ENCODE measurements at places on chromosomes 5 and 9.

- DNase-seq, result peak; percentile 59
These were observed 28.5 kb upstream of the PHF24 start for GRCh38 chr9:34929506-34930102.

DNA sequence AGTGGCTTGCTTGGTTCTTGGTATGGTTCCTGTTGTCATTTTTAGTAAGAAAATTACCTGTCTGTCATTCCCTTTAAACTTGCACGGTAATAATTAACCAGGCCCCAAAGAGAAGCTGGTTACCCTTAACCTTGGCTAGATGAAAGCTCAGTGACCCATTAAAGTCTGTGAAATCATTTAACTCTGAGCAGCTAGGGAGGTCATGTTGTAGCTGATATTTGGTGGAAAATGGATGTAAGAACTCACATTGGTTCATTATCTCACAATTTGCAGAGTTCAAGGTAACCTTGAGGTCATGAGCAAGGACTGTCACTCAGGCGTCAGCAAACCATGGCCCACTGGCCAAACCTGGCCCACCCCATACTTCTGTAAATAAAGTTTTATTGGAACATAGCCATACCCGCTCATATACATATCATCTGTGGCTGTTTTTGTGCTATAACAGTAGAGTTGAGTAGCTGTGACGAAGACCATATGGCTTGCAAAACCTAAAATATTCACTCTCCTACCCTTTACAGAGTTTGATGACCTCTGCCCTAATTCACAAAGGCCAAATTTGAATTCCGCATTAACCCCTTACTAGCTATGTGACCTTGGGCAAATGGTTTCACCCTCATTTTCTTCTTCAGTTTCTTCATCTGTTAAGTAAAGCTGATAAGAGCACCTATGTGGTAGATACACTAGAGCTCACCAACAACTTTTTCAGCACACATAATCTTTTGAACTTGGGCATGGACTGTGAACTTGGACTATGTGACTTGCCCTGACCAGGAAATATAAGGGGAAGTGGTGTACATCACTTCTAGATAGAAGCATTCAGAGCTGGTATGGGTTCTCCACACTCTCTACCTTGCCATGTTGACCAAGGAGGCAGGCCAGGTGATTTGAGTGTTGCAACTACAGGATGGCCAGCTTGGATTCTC, 61.5 kb upstream of the CPEB4 start:
- no peak for DNase-seq

DNA sequence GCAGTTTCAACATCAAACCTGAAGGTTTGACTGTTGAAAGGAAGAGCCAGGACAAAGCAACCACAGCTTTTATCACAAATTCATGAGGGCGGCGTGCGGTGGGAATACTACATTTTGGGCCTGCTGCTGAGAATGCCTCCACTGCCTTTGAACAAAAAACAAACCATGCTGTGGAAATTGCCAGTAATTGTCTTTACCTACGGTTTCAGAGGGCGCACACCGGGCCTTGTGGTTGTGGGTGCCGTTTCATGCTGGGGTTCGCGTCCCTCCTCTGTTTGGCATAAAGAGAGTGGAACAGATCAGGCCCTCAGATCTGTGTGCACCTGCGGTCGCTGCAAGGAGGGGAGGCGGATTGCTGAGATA, 27.6 kb upstream of the TCF7 start:
- DNase-seq, result no peak

GRCh38 chr5:82820961-82821845, 256.0 kb downstream of the TMEM167A start:
- DNase-seq, result no peak

- DNase-seq, result no peak
These were observed 127.7 kb upstream of the BASP1 start for GRCh38 chr5:17089690-17090089.

DNA sequence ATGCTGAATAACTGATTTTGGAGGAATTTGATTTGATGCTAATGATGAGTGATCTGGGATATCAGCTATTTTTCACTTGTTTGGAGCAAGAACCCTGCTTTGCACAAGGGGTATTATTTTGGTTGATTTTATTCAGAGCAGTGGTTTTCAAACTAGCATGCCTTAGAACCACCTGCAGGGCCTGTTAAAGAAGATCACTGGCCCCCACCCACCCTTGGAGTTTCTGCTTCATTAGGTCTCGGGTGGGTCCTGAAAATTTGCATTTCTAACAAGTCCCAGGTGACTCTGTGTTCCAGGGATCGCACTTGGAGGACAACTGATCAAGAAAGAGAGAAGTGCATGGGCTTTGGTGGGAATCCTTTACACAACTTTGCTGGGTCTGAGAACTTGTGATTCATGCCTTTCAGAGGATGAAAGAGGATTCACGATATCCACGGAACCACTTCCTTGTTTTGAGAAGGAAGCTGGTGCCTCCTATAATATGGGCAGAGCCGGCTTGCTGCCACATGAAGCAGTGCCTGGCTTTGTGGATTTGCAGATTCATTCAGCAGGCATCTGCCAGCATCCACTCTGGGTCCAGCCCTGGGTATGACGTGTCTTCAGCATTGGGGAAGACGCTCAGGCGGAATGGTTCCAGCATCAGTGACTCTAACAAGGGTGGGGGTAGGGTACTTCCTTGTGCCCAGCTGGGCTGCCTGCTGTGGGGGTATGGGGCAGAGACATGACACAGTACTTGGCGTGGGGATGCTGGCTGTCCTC, 106.6 kb upstream of the PITX1 start:
- no peak for DNase-seq

DNA sequence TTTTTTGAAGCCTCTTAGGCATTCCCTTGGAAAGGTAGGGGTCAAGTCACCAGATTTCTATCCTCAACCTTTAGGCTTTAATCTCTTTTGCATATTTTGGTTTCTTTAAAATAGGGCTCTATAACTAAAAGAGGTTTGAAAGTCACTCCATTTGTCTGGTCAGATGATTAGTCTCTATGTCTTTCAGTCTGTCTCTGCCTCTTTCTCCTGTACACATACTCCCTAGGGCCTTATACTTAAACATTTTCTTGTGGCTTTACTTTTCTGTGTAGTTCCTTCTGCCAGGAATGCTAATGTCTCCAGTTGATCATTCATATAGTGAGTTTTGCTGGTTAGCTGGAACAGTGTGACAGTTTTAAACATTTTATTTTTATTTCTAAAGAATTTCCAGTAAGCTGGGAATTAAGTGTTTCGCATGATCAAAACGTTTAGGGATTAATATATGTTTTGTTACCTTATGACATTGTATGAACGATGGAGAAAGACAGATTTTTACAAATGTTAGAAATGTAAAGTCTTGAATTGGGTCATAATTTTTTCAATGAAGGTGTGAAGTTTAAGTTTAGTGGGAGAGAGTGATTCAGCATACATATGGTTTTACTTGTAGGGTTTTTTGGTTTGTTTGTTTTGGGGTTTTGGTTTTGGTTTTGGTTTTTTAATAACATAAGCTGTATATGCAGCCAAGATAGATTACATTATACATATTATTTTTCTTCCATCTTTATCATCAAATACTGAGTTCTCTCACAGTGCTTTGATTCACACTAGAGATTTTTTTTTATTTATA, 90.6 kb downstream of the ZCCHC7 start:
- DNase-seq, result no peak

- no peak for DNase-seq
These were observed 205.7 kb upstream of the RIOK2 start for GRCh38 chr5:97388794-97389193.

DNA sequence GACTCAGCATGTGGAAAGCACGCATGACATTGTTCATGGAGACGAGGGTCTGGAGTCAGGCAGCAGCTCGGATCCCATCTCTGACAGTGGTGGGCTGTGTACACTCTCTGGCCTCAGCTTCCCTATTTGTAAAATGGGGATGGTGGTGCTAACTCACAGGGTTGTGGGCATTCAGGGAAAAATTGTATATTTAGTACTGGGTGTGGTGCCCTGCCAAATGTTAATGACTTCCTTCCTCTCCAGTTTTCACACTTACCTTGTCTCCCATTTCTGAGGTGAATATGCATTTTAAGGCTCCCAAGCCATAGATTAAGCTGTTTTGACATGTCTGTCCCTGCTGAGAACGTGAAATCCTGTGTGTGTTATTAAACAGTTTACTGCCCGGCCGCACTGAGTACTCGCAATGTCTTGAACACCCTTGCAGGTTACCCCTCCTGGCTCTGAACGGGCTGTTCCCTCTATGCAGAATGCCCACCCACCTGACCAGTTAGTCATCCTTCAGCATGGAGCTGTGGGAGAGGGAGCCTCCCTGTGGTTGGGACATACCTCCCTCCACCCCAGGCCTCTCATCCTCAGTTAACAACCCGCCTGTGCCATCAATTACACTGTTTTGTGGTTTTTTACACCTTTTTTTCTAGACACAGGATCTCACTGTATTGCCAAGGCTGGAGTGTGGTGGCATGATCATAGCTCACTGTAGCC, 25.8 kb downstream of the TJP2 start:
- DNase-seq, result no peak

GRCh38 chr5:87243161-87243844, 24.4 kb upstream of the RASA1 start:
- no peak for DNase-seq

DNA sequence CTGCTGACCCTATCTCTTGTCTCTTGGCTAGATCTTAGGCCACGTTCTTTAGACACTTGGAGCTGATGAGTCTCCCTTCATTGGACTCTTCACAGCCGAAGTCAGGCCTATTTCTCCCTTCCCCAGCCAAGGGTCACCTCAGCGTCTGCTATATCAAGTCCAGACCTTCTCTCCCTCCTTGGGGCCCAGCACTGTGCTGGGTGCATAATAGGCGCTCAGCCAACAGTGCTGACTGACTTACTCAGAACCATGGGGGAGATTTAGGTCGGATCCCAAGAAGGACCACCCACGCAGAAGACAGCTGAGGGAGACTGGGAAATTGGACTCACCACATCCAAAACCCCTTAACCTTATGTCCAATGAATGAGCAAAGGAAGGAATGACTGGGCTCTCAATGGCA, 5.6 kb upstream of the AMBP start:
- no peak for DNase-seq

DNA sequence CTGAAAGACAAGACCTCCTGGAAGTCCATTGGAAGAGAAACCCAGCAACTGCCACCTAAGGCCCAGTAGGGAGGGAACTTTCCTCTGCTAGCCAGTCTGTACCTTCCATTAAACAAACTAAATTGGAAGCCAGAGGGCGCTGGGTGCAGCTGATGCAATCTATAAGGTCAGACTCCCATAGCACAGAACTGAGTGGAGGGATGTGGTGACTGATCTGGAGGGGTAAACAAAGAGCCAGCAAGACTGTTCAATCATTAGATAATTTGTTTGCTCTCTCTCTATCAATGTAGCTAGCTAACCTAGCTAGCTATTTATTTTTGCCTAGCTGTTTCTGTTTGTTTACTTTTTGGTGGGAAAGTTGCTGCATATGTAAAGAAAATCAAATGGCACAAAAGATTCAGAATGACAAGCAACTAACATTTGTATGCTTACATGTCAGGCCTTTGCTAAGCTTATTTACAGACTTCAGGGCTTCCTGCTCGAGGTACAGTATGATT, 291.8 kb upstream of the DAB2 start:
- DNase-seq, result peak; percentile 26

GRCh38 chr5:142106061-142106460, 2.5 kb upstream of the NDFIP1 start:
- no peak for DNase-seq

- no peak for DNase-seq
These were observed 14.2 kb downstream of the AP3S1 start for GRCh38 chr5:115855959-115856358.

DNA sequence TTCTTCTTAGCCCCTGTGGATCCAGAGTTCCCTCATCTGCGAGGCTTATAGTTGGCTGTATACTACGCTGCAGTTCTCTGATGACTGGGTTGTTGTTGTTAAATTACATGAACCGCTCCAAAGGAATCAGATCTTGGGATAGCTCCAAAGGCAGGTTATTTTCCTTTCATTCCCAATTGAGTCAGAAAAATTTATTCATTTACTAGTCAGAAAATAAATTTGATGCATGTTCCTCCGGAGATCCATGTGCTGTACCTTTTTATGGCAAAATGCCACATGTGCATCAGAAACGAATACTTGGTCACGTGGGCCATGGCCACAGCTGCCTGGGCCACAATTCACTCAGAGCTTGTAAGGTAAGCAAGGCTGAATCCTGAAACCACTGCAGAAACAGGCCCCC, 304.0 kb downstream of the NR2F1-AS1 start:
- DNase-seq, result no peak

DNA sequence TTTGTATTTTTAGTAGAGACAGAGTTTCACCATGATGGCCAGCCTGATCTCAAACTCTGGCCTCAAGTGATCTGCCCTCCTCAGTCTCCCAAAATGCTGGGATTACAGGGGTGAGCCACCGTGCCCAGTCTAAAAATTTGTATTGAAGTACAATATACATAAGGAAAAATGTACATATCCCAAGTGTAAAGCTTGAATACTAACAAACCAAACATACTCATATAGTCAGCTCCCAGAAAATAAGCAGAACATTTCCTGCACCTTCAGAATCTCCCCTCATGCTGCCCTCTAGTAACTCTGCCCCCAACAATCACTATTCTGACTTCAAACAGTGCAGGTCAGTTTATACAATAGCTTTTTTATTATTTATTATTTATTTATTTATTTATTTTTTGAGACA, 1.6 kb upstream of the NOL6 start:
- DNase-seq, result no peak

- no peak for DNase-seq
These were observed 116.7 kb upstream of the SLIT3 start for GRCh38 chr5:169417676-169418075.

DNA sequence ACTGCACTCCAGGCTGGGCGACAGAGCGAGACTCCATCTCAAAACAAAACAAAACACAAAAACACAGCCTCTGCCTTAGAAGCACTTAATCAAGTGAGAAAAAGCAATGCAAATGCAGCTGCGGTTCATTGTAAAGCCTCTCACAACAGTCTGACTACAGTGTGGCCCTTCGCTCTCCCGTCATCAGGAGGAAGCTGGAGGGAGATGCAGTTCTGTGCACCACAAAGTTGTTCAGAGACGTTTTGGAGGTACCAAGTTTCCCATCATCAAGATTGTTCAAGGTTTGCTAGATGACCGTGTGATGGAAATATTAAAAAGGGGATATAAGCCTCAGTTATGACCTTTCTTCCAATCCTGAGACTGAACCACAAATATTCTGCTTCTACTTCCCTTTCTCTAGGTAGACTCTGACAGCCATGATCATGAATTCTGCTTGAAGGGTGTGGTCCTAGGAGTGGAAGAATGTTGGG, 40.9 kb downstream of the SEC61B start:
- DNase-seq, result no peak

DNA sequence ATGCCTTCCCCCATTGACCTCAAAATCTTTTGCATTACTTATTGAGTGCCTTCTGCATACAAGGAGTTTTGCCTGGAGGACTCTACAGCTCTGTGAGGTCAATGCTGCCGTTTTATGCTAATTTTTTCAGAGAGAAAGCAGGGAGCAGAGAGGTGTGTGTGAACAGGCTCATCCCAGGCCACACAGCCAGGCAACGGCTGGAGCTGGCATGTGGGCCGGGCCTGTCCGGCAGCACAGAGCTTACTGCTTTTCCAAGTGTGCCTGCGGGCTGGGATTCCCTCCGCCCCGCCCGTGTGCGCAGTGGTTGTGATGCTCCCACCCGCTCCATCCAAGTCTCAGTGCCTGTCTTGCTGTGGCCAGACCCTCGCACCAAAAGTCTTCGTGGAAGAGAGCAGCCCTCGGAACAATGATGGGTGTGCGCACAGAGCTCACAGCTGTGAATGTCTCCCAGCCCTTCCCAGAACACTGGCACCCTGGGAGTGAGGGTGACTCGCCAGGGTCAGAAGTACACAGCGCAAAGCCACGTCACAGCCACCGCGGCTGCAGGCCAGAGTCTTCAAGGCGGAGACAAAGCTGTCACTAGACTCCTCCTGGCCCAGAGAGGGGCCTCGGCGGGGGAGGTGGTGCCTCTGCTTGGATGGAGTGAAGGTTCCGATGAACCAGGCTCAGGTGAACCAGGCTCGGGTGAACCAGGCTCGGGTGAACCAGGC, 82.8 kb downstream of the COL5A1 start:
- no peak for DNase-seq

All from SK-N-SH (cell line).